ENCODE measurements at places on chromosomes 7 and 10. TPM values are rescaled to one million over a fixed set of nuclear protein-coding genes. Genes with fewer than 3 reads are reported as not detected.

AGAP6 gene
- polyA plus RNA-seq: 25.6 TPM

NPY4R2 gene
- polyA plus RNA-seq: not detected

MMRN2 gene
- polyA plus RNA-seq: not detected

ANKRD61 gene
- polyA plus RNA-seq: not detected

FAM25A gene
- not detected for polyA plus RNA-seq

EVX1 gene
- not detected for polyA plus RNA-seq

MRC1 gene
- polyA plus RNA-seq: 0.12 TPM

CAV2 gene
- 1.1 TPM for polyA plus RNA-seq

CPXM2 gene
- polyA plus RNA-seq: not detected

SGCE gene
- 119 TPM for polyA plus RNA-seq

PHKG1 gene
- not detected for polyA plus RNA-seq

MET gene
- not detected for polyA plus RNA-seq

C10orf62 gene
- not detected for polyA plus RNA-seq

MLXIPL gene
- polyA plus RNA-seq: not detected

TMEM176A gene
- polyA plus RNA-seq: not detected

WAC gene
- polyA plus RNA-seq: 63.9 TPM

Measured in neural cell (in vitro differentiated cells).